Activated CD4-positive, alpha-beta T cell treated with anti-CD3 and anti-CD28 coated beads, Interleukin-2, amount 50 U/mL, for 4 hours (primary cell): ENCODE measurements at places on chromosomes 2 and 18.

DNA sequence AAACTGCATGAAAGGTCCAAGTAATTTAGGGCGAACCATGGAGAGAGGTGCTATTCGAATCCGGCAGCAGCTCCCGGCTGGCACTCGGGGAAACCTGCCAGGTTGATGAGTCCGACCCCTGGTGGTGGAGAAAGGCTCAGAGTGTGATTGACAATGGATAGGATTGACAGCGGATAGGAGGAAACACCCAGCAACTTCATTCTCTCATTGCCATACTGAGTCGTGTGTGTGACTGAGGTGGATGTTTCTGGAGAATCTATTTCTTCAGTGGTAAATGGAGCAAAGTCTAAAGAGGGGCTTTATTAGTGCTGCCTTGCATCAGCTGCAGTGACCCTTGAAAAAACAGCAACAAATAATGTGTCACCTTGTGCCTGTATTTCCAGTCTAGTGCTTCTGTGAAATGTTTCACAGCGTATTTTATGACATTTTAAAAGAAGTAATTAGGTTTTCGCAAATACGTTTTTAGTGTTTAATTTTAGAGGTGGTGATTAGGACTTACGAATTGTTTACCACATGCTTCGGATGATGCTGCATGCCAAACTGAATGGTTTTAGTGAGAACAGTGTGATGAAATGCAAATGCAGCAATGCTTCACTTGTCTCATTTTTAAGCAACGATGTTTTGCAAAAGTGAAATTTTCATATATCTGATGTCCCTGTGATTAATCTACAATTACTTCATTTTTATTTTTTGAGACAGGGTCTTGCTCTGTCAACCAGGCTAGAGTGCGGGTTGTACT lies 102.0 kb downstream of the DCDC2C start:
- DNase-seq = no peak

- no peak for DNase-seq
Measured at GRCh38 chr2:187302116-187302515, 145.9 kb downstream of the CALCRL start.

DNA sequence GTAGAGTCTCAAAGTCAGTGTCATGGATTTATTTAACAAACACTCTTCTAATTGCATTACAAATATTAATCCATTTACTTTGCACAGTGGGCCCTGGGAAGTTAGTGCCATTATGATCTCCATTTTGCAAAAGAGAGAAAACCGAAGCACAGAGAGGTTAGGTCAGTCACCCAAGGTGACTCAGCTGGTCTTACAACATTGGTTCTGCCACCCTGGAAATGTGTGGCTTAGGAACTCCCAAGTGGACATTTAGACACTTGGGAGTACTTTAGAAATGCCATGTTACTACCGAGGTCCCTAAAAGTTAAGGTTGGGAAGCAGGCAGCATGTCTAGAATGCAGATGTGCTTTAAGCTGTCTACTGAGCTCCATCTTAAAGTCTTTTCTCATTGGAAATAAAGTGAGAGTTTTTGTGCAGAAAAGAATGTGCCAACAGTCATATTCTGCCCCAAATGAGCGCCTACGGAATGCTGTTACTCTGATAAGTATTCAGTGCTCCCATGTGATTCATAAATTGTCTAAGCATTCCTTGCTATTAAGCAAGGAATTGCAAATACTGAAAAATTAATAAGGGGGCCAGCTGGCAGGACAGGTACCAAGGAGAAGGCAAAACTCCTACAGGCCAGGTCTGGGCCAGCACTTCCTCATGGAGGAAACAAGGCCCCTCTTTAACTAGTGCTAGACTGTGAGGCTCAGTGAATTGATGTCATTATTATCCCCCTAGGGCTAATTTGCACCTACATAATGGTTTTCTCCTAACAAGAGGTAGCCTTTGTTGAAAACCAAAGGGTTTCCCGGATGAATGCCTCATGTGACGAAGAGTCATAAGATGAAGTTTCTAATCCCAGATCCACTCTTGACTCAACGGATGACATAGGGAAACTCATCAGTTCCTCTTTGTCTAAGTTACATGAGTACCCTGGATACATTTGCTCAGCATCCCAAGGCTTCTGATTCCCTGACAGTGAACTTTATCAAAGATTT lies 16.3 kb downstream of the NRP2 start:
- DNase-seq = no peak

- DNase-seq = no peak
Measured at GRCh38 chr18:30245766-30246455, 796.6 kb downstream of the DSC3 start.

GRCh38 chr2:26846334-26847306 lies 1.3 kb upstream of the DPYSL5 start:
- peak; percentile 55 for DNase-seq

- DNase-seq = no peak
Measured at GRCh38 chr18:8717011-8717770, 11.8 kb downstream of the MTCL1 start.

DNA sequence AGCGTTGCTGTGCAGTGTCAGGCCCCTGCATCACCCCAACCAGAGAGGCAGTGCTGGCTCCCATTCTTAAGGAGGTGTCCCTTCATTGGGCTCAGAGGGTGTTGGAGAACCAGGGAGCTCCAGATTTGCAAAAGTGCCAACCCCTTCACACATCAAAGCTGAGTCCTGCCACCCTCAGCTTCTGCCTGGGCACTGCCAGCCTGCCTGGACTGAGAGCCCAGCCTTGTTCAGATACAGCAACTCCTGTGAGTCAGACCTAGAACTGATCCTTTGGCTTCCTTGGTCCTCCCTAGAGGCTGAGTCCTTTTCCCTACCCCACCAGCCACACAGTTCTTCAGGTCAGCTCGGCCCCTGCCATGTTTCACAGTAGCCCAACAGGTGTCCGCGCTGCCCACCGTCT lies 424.9 kb upstream of the MYT1L start:
- DNase-seq = no peak

GRCh38 chr2:29733213-29733612 lies 188.2 kb downstream of the ALK start:
- no peak for DNase-seq

GRCh38 chr2:6754419-6754818 lies 111.3 kb downstream of the CMPK2 start:
- no peak for DNase-seq

DNA sequence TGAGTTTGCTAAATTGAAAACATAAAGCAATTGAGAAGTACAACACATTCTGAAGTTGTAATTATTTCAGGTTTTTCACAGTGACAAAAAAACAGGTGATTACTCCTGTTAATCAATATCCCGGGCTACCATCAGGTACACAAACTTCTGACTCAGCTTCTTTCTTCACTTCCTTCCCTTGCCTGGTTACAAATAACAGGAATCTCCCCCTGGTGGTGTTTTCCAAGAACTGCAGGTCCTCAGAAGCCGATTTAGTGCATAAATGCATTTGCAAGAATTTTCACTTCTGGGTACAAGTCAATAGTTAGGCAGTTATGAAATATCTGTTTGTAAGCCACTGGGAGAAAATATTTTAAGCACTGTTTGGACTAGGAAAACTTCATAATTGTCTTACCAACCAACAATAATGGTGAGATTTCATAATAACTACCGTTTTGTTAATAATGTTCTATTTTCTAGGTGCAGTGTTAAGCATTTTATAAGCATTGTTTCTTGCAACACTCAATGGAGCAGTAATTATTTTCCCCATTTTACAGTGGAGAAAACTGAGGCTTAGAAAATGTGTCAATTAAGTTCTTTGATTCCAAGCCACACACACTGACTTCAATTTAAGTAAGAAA lies 12.4 kb upstream of the GMCL1 start:
- peak; percentile 71 for DNase-seq

DNA sequence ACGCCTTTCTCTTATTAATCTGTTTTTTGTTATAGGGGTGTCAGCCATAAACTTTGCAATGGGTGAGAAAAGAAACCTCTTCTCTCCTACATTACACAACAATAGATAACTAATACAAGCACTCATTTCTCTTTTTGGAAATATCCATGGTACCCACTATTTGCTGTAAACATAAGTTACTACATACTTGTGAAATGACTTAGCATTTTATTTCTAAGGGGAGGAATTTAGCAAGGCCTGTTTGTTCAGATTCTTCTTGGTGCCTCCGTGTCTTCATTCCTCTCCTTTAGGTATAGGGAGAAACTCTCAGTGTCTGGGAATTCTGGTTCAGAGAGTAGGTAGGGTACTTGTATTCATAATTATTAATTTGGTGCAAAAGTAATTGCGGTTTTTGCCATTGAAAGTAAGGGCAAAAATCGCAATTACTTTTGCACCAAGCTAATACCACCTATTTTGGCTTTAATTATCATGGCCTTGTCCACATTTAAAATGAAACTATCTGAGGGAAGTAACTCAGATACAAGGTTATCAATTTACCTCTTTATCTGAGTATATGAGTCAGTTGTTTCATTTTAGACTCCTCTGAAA lies 134.8 kb downstream of the MREG start:
- no peak for DNase-seq

- no peak for DNase-seq
Measured at GRCh38 chr2:46520130-46520711, 40.9 kb downstream of the TMEM247 start.

DNA sequence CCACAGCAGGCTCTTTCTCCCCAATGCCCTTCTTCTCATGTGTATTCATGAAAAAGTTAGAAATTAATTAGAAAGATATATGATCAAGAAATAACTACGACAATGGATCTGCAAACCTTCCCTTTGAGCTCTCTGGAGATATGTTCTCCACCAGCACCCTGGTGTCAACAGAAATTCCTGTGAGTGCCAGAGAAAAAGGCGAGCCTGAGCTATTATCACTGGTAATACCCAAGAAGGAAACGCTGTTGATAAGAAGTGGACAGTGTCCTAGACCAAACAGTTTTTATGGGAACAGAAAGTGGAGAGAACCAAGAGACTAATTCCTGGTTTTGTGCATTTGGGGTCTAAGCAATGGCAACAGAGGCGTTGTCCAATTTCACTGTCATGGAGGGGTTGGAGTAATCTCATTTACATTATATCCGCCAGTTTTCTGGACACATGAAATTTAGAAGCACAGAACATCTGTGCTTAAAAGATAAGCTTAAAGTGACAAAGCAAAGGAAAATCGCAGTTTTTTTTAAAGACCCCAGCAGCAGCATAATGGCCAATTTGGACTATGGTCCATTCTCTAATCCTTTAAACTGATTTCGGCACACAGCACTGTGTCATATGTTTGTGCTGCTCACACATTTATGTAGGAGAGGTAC lies 47.2 kb upstream of the CDC42EP3 start:
- no peak for DNase-seq

- DNase-seq = no peak
Measured at GRCh38 chr2:26911911-26912861, 58.3 kb upstream of the MAPRE3 start.

DNA sequence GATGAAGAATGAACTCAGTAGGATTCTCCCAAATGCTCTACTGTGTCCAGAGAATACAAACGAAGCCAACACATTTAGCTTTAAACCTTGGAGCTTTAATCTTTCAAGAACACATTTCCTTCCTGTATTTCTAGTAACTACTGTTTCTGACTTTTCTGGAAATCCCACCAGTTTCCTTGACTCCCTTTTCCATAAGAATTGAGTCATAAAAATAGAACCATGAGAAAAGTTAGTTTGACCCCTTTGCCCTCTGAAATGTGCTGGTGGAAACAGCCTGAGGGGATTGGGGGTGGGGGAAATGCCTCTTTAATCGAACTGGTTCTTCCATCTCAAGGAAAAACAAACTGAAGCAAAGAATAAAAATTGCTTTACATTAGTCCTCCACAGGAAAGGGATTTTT lies 123.9 kb downstream of the TMEM17 start:
- no peak for DNase-seq

GRCh38 chr2:65404988-65405697 lies 27.3 kb downstream of the SPRED2 start:
- DNase-seq = no peak

GRCh38 chr18:42706618-42707017 lies 408.9 kb downstream of the RIT2 start:
- no peak for DNase-seq

DNA sequence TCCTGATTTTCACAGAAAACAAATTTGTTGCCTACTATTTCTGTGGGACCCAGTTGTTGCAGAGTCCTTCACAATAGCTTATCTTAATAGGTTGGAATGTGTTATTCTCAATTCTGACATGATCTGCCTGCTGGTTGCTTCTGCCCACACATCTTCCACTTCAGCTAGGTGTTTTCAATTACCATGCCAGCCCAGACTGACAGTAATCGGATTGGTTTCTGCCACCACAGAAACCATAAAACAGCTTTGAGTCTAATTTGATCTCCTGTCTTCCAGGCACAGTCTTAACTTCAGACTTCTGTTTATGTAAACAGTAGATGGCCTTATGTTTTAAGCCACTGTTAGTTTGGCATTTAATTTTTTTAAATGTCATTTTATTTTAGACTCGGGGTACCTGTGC lies 248.2 kb upstream of the RBMS1 start:
- no peak for DNase-seq

DNA sequence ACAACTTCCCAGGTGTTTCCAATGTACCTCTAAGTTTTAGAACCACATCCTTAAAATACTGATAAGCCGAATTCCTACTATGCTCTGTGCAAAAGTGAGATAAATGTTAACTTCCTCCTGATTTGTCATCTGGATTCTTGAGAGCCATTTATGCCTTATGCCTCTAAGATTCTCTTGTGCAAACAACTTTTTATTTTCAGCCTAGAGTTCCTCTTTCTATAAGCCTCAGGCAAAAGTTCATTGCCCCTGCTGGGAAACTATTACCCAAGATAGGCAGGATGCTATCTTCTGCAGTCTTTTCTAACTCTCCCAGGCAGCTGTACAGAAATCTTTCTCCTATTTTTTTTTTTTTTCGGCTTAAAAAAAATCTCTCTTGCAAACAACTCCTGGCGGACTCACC lies 216.1 kb downstream of the KCNJ3 start:
- no peak for DNase-seq
